Stimulated activated CD8-positive, alpha-beta memory T cell treated with anti-CD3 and anti-CD28 coated beads, Interleukin-7, amount 100 ng/mL, for 4 hours (primary cell): ENCODE measurements at places on chromosomes 2 and 18.
A peak's percentile ranks its signal among the peaks of the same experiment; 100 is the strongest.

DNA sequence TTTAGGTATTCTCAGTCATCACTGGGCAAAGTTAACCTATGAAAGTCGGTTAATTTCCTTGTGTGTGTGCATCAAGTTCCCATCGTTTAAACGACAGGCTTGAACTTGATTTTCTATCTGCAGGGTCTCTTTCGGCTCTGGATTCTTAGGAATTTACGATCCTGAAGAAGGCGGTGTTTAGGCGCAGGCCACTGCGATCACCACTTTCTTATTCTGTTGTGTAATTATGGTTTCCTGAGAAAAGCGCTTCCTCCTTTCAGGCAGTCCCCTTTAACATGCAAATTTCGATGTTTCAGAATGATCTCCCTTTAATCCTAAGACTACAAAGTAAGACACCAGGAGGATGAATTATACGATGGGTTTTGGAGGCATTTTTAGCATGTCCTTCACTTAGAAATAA is 27.9 kb upstream of the MBP start:
- no peak for DNase-seq

DNA sequence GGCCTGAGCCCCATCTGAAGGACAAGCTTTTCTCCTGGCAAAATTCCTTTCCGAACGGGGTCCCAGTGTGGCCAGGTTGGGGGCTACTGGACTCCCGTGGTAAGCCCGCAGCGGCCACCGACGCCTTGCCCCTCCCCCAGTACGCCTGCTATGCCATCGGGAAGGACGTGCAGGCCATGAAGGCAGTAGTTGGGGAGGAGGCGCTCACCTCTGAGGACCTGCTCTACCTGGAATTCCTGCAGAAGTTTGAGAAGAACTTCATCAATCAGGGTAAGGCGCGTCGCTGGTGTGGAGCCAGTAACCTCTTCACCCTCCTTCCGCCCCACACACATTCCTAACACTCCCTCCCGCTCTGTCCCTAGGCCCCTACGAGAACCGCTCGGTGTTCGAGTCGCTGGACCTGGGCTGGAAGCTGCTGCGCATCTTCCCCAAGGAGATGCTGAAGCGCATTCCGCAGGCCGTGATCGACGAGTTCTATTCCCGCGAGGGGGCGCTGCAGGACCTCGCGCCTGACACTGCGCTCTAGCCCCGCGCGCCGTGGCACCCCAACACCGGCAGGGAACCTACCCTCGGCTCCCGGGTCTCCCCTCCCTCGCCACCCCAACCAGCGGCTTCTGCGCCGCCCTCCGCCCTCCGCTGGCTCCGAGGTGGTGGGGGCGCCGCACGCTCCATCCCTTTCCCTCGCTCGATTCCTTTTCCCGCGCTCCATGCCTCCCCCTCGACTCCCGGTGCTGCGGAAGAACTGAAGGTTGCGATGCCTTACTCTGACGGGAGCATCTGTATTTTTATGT is 13.6 kb upstream of the ANKRD53 start:
- peak; percentile 50 for DNase-seq

GRCh38 chr2:75421986-75422385 is 138.8 kb downstream of the EVA1A start:
- DNase-seq: no peak

- DNase-seq: no peak
Measured at GRCh38 chr2:105868060-105868459, 123.3 kb downstream of the NCK2 start.

DNA sequence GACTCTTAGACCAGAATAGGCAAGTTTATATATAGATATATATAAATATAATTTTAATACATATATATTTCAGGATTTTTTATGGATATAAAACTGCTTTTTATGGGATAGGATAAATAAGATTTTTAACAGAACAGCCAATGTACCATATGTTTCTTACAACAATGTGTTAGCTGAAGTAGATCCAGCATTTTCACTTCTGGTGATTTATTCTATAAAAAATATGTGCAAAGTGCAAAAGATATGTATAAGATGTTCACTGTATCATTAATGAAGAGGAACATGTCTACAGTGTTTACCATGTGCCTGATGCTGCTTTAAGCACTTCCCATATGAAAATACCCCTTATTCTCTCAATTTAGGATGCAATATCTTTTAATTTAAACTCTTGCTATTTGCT is 22.2 kb upstream of the GPR75 start:
- DNase-seq: no peak
